ENCODE measurements at places on chromosomes 7 and 10.

DNA sequence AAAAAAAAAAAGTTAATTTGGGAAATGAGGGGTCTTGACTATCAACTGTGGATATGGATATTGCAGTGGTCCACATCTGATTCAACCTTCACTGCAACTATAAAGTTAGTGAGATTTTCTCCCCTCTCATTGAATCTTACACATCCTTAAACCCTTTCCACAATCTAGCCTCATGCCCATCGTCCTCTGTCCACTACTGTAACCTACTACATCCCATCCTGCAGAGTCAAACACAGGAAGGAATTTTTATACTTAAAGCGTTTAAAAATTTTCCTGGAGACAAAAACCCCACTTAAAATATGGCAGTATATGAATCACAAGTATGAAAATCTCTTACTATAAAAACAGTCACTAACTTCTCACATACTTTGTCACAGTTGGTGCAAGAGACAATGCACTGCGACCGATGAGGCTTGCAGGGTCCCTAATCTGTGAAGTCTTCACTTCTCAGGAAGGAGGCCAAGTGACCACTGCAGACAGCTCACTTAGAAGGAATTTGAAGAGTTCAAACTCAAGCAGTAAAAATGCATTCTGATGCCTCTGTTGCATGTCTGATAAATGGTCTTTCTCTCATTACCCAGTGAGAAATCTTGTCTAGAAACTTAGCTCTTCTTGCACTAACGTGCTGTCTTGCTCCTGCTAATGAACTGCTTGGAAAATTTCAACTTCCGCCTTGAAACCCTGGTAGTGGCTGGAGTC lies 50.3 kb upstream of the ST8SIA6 start:
- no peak for DNase-seq

DNA sequence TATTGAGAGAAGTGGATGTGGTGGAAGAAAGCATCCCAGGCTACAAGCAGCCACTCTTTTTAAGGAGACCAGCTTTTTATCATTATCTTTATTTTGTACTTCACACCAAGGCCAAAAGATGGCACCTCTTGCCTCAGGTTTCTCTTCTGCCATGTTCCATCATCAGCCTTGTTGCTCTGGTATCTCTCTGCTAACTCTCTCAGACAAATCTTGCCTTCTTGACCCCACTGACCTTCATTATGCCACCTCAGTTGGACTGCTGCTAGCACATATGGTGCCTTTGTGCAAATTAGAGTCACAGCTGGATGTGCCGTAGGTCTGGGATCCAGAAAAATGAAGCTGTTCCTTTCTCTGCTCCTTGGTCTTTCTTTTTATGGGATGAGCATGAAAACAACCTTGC lies 47.1 kb upstream of the DYNC1I1 start:
- DNase-seq = no peak

GRCh38 chr7:115013886-115014285 lies 92.0 kb downstream of the MDFIC start:
- no peak for DNase-seq

DNA sequence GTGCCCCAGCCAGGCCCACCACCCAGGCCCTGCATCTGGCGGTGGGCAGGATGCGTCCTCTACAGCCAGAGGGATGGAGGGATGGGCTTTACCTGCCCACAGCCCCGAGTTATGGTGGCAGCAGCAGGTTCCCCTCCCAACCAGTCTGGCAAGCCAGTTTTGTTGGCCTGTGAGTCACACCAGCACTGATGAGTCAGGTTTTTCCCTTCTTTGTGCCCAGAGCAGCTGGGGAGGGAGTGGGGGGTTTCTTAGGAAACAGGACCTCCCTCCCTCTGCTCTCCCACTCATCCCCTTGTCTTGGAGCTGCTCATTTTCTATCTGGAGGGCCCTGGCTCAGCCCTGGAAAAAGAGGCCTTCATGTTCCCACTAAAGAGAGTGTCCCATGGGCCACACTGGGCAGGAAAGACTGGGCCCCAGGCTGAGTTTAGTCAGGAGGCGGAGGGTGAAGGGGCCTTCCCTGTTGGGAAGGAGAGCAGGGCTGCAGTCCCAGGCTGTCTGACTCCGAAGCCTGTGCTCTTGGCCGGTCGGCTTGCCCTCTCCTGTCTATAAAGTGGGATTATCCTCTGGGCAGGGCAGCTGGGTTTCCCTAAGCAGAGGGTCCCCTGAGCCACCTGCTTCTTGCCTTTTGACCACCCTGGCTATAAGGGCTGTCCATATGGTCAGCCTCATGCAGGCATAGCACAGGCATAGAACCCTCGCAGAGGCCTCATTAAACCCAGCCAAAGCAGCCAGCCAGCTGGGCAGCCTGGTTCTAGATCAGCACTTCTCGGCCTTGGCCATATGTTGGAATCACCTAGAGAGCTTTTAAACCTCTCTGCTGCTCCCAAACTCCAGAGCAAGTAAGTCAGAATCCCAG lies 30.2 kb upstream of the ANKRD2 start:
- peak; percentile 18 for DNase-seq

DNA sequence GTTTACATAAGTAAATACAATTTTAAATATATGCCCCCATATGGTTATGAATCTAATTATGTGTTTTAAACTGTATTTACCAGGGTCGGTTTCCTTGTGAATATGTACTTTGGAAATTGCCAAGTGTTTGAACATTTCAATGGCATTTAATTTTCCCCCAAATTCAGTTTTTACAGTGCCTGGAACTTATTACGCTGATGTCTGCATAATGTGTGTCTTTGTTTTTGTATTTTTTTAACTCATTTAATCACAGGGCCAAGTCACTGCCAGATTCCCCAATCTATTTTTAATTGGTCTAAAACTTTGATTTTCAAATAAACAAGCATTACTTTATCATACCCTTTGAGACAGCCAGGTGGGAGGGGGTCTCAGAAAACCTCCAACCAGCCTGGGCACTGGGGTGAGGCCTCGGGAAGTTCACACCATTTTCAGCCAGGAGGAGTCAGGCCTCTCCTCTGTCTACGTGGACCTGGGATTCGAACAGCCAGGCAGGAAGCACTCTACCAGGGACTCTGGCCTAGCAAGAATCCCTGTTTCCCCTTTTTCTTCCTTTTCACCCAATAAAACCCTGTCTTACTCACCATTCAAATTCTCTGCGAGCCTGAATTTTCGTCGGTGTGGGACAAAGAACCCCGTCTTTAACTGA lies 151.5 kb upstream of the COL1A2 start:
- no peak for DNase-seq

- DNase-seq = no peak
Observed at GRCh38 chr10:115969591-115969990, 303.4 kb downstream of the GFRA1 start.

- no peak for DNase-seq
Observed at GRCh38 chr10:28047061-28047460, 48.2 kb upstream of the ODAD2 start.

- no peak for DNase-seq
Observed at GRCh38 chr7:68697796-68698280, 900.4 kb upstream of the AUTS2 start.

DNA sequence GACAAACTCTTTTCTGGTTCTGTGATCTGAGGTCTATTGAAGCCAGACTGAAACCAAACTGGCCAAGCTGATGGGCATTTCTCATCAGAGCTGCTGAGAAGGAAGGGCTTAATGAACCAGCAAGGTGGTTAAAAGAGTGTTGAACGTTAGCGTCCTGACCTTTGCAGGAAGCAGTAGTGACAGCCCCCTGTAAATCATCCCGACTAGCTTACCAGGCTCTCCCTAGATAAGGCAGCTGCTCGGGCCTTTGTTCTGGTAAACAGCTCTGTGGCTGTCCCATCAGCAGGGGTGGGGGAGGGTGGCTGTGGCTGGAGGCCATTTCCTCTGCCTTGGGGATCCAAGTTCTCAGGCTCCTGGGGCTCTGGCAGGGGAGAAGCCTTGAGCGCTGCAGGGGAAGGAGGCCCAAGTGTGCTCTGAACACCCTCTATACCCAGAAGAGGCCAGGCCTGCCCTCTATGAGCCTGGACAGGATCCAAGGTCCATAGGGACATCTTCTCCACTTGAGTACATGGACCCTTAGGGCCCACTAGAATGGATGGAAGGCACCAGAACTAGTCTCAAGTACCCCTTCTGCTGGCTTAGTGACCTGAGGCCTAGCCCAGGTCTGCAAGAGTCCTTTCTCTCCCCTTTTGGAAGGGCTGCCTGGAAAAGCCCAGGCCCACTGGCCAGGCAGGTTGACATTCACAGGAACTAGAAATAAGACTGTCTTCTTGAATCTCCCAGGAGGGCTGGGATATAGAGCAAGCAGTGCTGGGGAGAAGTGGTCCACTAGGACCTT lies 134.6 kb downstream of the ARHGAP22 start:
- DNase-seq = no peak

- DNase-seq = no peak
Observed at GRCh38 chr10:77613476-77614130, 24.0 kb downstream of the KCNMA1 start.

- no peak for DNase-seq
Observed at GRCh38 chr10:48759113-48759901, 74.6 kb downstream of the WDFY4 start.

DNA sequence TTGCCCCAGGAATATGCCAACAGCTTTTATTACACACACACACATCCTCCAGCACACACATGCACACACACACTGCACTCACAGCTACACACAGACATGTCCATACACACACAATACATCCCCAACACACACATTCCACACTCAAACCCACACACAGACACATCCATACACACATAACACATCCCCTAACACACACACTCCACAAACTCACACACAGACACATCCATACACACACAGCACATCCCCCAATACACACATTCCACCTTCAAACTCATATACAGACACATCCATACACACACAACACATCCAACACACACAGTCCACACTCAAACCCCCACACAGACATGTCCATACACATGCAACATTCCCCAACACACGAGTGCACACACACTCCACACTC lies 19.1 kb downstream of the SH3PXD2A start:
- DNase-seq = no peak

DNA sequence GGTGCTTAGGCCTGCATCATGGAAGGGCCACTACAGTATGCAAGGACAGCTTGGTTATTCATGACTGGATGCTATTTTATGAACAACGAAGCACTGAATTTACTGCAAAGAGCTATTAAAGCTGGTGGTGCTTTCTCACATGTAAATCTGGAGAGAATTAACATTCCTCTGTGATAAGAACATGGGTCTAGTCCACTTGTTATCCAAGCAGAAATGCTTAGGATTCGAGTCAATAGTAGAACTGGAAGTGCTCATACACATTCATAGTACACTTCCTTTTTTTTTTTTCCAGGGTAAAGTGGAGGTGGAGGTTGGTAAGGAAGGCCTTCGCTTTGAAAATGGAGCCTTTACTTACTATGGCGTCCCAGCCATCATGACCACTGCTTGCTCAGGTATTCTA lies 35.0 kb downstream of the CNNM1 start:
- no peak for DNase-seq

DNA sequence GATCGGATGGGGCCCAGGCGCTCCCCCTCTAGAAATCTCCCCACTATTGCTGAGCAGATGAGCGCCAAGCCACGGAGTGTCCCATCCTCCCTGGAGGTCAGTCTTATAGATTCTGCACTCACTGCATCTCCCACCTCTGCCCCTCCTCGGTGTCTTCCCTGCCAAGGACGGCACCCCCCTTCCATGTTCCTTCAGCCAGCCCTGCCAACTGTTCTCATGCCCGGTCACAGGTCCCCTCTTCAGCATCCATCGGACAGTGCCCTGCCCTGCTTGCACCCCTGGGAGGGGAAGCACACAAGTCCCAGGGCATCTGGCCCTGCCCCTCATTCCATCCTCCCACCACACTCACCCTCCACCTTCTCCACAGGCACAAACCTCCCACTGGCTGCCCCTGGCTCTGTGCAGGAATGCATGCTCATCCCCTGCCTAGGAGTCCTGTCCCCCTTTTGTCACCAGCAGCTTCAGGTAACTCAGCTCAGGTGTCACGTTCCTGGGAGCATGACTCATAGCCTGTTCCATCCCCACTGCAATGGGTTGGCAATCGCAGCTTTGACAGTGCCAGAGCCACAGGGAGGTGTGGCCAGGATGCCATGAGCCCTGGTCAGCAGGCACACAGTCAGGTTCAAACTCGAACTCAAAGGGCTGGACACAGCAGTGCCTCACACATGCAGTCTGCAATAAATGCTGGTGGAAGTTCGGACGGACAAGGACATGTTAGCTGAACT lies 234.7 kb upstream of the TCERG1L start:
- no peak for DNase-seq

- DNase-seq = no peak
Observed at GRCh38 chr10:7354330-7355047, 56.3 kb downstream of the SFMBT2 start.

DNA sequence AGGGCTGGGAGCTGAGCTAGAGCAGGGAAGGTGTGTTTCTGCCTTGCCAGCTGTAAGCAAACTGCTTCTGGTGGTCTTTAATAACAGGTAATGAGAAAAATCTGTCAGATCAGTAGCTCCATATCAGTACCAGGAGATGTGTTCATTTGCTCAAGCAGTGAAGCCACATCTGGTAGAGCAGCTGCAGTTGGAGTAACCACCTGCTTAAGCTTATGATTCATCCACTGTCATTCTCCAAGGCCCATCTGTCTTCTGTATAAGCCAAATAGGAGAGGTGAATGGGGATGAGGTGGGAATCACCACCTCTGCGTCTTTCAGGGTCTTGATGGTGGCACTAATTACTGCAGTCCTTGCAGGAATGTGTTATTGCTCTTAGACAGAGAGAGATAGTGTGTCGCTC lies 18.4 kb upstream of the COBL start:
- DNase-seq = no peak

DNA sequence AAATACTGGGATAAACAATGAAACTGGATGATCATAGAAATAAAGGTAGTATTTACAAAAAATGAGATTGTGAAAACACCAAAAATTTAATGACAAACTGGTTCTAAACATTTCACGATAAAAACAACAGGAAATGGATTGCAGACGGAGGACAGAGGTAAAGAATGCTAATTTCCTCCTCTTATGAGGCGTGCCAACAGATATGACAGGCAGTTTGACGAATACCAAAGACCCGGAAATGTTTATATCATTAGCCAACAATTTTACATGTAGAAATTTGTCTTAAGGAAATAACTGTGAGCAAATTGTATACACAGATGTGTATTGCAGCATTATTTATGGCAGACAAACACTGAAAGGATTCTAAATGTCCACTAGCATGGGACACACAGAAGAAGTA lies 162.0 kb upstream of the MGMT start:
- no peak for DNase-seq

DNA sequence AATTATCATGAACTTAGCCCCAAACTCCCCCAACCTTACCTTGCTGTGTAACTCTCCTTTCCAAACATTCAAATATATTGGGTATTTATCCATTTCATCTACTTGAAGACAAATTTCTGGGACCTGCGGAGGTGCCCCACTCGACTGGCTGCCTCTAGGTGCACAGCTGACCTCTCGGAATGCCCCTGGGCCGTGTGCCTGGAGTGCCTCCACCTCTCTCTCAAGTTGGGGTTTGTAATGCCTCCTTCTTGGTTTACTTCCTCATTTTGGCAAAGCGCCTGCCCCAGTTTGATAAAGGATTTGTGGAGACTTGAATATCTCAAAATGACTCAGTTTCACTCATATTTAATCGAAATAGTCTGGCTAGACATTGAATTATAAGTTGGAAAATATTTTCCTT lies 16.6 kb downstream of the ZNF777 start:
- no peak for DNase-seq

GRCh38 chr7:158237672-158238335 lies 349.8 kb downstream of the PTPRN2 start:
- DNase-seq = no peak

Measured in esophagus squamous epithelium (tissue), 5 donors.